ENCODE measurements at places on chromosomes 7 and 10.

DNA sequence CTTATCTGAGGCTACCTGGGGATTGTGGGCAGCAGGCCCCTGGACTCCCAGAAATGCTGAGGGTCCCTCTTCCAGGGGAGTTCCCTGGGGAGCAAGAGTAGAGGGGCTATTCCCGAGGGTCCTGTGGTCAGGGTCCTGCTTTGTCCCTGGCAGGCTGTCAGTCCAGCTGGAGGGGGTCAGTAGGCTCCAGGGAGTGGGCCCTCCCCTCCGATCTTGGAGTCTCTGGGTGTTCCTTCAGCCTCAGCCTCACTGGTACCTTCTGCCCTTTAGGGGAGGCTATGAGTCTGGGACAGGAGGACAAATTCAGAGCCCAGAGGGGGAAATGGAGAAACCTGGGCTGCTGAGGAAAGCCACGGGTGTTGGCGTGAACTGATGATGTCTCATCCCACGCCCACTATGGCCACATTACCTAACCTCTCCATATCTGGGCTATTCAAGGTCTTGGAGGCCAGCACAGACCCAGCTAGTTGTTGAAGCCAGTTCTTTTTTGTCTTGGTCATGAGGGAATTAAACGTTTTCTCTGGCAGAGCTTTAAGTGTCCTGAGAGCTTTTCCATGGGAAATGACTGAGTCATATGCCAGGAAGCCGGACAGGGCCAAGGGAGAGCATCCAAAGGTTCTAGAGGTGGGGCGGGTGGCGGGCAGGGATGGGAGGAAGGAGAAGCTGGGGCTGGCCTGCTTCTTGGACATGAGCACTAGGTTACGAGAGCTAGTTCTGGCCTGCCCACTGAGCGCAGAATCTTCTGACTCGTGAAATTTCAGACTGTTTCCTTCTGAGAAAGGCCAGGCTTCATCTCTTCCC lies 6.2 kb downstream of the CALHM2 start:
- DNase-seq, result peak; percentile 30

DNA sequence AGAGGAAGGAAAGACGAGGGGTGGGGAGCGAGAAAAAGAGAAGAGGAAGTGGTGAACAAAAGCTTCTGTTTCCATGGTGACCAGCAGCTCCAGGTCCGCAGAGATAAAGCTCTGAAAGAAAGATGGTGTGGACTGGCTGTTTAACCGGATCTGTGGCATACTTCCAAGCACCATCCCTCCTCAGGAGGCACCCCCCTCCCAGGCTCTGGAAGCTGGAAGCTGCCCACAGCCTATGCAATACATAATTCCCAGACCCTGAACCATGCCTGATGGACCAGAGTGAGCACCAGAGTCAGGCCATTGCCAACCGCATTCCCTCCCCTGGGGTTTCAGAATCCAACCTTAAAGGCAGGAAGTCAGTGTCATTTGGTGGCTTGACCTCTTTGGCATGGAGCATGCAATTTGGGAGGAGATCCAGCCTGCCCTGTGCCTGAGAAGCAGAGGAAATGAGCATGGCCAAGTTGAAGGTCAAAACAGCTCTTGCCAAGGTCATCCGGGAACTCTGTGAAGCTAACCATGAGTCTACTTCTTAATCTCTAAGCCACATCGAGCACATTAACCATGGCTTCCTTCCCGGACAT lies 22.2 kb upstream of the CPXM2 start:
- DNase-seq, result no peak

DNA sequence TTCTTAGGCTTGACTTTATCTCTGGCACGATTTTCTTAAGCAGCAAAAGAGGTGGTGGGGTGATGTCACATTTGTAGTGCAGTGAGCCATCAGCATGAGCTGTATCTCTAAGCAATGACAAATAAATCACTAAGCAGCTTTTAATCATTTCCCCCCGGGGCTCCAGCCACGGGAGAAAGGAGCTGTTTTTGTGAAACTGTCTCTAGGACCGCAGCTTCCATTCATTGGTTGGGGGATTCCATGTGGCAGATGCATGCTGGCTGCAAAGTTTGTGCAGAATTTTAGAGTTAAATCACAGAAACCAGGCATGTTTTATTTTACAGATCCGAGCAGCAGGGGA lies 464 bp downstream of the KIAA1217 start:
- DNase-seq, result no peak

DNA sequence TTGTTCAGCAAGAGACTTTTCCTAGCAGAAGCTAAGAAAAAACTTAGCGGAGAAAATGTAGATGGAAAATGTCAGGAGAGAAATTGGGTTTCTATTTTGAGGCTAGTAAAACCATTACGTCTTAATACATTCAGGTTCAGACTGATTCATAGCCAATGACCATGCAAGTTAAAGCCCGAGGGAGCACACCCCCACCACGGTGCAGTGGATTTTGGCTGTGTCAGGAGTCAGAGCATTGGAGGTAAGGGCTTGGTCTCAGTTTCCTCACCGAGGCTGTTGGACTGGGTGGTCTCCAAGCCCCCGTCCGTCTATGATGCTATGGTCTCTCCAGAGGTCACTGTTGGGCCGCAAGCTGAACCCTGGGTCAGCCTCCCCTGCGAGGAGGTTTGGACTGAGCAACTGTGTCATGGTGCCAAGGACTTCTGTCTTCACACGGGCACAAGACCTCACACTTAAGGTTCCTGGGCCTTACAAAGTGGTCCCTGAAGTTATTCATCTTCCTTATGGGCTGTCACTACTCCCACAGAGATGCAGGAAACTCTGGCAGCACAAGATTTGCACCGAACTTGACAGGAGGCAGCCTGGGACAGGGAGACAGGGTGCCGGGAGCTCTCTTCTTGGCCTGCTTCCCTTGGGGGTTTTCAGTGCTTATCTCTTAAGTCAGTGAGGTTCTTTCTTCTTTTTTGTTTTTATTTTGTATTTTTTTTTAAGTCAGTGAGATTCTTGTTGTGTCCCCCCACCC lies 186.8 kb downstream of the PHTF2 start:
- DNase-seq, result no peak

GRCh38 chr7:50454968-50455367 lies 4.8 kb upstream of the FIGNL1 start:
- DNase-seq, result no peak

DNA sequence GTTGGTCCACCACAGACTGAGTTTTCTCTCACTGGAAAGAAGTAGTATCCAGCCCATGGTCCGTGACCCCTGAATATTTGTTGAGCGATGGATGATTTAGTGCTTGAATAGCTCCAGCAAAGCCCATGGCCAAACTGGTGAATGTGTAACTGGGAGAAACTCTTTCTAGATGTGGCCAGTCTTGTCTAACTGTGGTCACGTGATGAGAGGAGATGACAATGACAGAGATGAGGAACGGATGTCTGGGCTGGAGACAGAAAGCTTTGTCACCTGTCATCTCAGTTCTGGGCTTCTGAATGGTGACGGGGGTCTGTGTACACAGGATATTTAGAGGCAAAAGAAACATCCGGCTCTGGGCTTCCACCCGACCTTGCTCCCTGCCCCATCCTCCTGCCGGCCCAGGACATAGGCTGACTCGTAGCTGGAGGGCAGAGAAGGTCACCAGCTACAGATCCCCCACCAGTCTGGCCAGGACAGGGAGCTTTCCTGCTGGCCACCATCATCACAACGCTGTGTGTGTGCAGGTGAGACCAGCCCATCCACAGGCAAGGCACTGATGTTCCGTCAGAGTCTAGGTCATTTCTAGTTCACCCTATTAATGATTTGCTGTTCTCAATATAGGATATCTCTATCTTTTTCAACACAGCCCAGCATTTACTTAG lies 152.5 kb upstream of the TNS3 start:
- no peak for DNase-seq

- no peak for DNase-seq
Measured at GRCh38 chr10:101063548-101064414, 2.0 kb downstream of the KAZALD1 start.

- DNase-seq, result no peak
Measured at GRCh38 chr7:99365318-99366141, 9.0 kb upstream of the ARPC1B start.

DNA sequence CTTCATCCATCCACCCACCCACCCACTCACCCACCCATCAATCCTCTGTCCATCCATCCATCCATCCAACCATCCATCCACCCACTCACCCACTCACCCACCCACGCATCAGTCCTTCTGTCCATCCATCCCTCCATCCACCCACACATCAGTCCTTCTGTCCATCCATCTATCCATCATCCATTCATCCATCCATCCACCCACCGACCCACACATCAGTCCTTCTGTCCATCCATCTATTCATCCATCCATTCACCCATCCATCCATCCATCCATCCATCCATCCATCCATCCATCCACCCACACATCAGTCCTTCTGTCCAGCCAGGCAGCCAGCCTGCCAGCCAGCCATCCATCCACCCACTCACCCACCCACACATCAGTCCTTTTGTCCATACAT lies 15.8 kb upstream of the GRIFIN start:
- no peak for DNase-seq

DNA sequence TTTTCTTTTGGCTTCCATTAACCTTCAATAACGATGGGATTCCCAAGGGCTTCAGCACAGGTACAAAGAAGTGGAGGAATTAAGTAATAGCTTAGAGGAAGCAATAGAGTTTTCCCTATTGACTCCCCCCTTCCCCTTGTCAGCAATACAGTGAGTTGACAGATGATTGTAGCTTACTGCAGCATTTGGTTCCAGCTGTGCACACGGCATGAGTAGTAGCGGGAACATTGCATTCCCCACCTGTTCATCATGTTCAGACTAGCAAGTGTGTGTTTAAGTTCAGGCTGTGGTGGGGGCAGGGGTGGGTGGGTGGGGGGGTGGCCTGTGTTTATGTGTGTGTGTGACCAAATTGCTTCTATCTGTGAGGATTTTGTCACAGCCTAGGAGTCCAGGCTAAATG lies 4.6 kb upstream of the ADRA2A start:
- DNase-seq, result peak; percentile 22

- no peak for DNase-seq
Measured at GRCh38 chr7:139131601-139132041, 22.1 kb upstream of the ZC3HAV1 start.

- no peak for DNase-seq
Measured at GRCh38 chr7:51430480-51431086, 114.0 kb upstream of the COBL start.

DNA sequence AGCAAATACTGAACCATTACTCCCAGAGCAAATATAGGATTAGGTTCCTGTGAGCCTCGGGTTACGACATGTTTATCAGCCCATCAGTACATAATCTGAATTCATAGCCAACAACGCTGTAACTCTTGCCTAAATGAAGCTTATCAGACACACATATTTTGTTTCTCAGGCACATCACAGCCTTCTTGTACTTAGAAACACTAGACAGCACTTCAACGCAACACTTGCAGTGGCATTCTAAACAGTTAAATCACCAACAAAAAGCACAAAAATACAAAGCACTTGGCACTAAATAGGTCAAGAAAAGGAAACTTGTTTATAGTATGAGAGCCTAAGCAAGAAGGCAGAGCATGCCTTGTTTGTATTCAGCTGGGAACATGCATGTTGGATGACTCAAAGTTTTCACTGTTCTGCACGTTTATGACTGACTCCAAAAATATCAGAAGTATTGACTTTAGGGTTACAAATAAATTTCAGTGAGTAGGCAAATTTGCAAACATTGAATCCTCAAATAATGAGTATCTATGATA lies 75.0 kb downstream of the VPS50 start:
- peak; percentile 61 for DNase-seq

- no peak for DNase-seq
Measured at GRCh38 chr10:57145548-57145947, 784.5 kb upstream of the ZWINT start.

GRCh38 chr10:125878957-125879835 lies 1.9 kb downstream of the DHX32 start:
- peak; percentile 67 for DNase-seq

DNA sequence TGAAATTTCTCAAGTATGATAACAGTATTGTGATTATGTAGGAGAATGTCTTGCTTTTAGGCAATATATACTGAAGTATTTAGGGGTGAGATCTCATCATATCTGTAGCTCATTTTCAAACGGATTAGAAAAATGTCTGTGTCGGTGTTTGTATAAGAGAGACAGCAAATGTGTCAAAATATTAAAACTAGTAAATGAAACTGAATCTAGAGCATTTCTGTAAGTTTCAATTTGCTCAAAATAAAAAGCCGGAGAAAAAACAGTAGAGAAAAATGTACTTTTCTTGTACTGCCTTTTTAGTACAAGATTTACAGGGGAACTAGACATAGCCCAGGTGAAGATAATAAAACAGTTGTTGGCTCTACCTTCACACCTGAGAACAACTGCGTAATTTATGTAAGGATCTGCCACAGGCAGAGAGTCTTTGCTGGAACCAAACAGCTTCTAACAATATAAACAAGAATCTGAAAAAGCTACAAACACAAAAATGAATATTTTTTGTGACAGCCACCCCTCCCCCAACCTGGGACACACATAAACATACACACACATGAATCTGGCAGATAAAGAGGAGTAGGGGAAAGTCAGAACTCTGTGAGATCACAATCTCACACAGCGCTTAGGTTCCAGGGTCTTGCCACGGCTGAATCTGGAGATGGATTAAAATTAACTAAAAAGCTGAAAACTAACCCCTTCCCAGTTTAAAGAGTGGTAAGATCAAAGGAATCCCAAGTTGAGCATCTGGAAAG lies 153.3 kb downstream of the AVL9 start:
- DNase-seq, result no peak

DNA sequence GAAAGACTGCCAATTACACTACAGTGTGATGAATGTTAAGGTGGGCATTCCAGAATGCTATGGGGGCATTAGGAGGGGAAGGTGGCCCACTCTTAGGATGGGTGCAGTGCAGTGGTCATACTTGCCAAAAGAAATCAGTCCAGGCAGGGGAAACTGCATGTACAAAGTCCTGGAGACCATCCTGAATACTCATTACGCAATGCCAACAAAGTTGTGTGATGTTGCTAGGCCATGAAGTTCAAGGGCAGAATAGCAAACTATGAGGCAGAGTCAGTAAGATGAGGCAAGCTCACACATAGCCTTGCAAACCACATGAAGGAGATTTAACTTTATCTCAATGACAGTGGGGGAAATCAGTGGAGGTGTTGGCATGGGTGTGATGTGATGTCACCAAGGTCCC lies 49.8 kb upstream of the SLC35B4 start:
- no peak for DNase-seq

GRCh38 chr7:3301831-3302618 lies 973 bp downstream of the SDK1 start:
- no peak for DNase-seq

DNA sequence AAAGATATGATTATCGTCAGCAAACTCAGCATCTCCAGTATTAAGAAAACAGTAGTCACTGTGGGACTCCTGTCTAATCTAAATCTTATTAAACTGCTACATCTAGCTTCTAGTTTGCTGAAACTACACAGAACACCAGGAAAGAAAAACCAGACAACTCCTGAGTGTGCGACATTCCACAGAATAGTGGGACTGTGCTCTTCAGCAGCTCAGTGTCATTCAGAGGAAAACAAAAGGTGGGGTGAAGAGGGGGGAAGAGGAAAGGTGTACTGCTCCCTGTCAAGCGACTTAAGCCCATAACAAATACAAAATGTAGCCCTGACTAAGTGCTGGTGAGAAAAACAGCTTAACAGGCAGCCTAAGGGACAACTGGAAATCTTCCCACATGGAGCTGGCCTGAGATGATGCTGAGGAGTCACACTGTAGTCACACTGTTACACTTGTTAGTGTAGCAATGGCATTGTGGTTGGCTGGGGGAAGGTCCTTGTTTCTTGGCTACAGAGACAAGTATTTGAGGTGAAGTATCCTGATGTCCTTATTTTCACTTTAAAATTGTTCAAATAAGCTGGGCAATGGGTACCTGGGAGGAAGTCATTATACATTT lies 135.5 kb downstream of the USP6NL start:
- no peak for DNase-seq

Measured in skeletal muscle cell (primary cell).